ENCODE measurements at places on chromosomes 1 and 21. TPM values are rescaled to one million over a fixed set of nuclear protein-coding genes. Genes with fewer than 3 reads are reported as not detected.

- H3K27me3 ChIP-seq: peaks cover 36% of the 10 kb centered on the region
- no peak overlapping the region for H3K27ac ChIP-seq
- no peaks in the 10 kb centered on the region for H3K4me1 ChIP-seq
- no peaks in the 10 kb centered on the region for H3K36me3 ChIP-seq
Measured at GRCh38 chr1:165235777-165236291, 120.7 kb downstream of the LMX1A start.

The CGN gene
- total RNA-seq: 83.0 TPM

GRCh38 chr1:20546637-20547036 is 5.7 kb upstream of the FAM43B start:
- H3K4me3 ChIP-seq: no peak overlapping the region
- peaks cover 10% of the 10 kb centered on the region for H3K27me3 ChIP-seq
- no peak for DNase-seq

DNA sequence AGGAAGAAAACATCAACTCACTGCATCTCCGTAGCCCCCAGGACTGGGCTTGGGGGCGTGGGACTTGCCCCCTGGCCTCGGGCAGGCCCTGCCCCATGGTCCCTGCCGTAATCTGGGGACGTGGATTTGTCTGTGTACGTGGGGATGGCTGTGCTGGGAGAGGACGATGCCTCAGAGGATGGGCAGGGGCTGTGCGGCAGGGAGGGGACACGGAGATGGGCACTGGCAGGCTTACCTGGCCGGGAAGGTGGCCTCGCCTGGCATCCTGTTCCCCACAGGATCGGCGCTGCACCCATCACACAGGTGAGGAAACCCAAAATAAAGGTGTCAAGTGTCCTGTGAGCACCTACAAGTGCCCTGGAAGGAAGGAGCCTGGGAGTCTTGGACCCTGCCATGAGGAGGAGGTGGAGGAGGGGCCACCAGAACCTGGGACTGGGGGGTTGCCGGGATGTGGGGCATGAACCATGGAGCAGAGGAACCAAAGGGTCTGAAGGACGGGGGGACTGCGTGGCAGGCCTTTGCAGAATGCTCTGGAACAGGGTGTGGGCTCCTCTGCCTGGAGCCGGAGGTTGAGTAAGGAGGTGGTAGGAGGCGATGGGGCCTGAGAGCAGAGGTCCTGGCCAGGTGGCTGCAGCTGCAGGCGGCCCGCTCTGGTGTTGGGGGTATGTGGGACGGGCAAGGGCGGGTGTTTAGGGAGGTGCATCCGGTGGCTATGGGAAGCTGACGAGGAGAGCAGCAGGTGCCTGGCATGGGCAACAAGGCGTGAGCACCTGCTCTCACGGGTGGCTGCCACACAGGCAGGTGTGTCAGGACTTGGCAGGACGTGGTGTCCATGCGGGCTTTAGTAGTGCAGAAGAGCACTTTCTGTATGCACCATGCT is 27.8 kb upstream of the LRRC3 start:
- H3K27me3 ChIP-seq: peaks cover 25% of the 10 kb centered on the region
- peaks cover 50% of the 10 kb centered on the region for H3K36me3 ChIP-seq
- H3K4me3 ChIP-seq: no peak overlapping the region
- no peaks in the 10 kb centered on the region for H3K4me1 ChIP-seq

DNA sequence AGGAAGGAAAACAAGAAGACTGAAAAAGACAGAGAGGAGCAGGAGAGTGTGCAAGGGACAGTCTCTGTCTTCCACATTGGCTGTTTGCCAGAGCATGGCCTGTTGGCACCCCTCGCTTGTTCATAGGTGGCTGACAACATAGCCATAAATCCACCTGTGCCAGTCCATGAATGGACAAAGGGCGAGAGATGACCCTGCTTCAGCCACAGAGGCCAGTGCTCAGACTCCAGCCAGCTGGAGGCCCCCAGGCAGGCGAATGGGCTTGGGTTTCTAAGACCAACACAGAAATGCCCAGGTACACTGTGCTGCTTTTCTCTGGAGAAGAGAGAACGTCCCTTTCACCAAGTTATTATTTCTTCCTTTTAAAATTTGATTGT is 60.6 kb downstream of the RIPK4 start:
- no peak for DNase-seq
- H3K27ac ChIP-seq: no peak overlapping the region
- no peak overlapping the region for H3K4me3 ChIP-seq
- no peaks in the 10 kb centered on the region for H3K4me1 ChIP-seq

- DNase-seq: no peak
- no peaks in the 10 kb centered on the region for H3K4me1 ChIP-seq
- H3K36me3 ChIP-seq: no peaks in the 10 kb centered on the region
- peaks cover 7% of the 10 kb centered on the region for H3K27me3 ChIP-seq
Measured at GRCh38 chr1:219812086-219812485, 116.3 kb downstream of the SLC30A10 start.

- H3K27me3 ChIP-seq: peaks cover 9% of the 10 kb centered on the region
- peaks cover 24% of the 10 kb centered on the region for H3K4me1 ChIP-seq
- no peaks in the 10 kb centered on the region for H3K36me3 ChIP-seq
- DNase-seq: no peak
- peak overlapping the region; percentile 84 for H3K27ac ChIP-seq
Measured at GRCh38 chr1:22749919-22750684, 39.5 kb downstream of the EPHB2 start.

The KCNE1 gene
- 3.8 TPM for total RNA-seq

The TLR5 gene
- 27.6 TPM for total RNA-seq

- peaks cover 8% of the 10 kb centered on the region for H3K27me3 ChIP-seq
- no peak for DNase-seq
- no peaks in the 10 kb centered on the region for H3K4me1 ChIP-seq
- H3K27ac ChIP-seq: no peak overlapping the region
- H3K36me3 ChIP-seq: no peaks in the 10 kb centered on the region
- no peak overlapping the region for H3K4me3 ChIP-seq
Measured at GRCh38 chr1:38777464-38777957, 82.1 kb downstream of the RRAGC start.

The RIPK4 gene
- total RNA-seq: 5.8 TPM

DNA sequence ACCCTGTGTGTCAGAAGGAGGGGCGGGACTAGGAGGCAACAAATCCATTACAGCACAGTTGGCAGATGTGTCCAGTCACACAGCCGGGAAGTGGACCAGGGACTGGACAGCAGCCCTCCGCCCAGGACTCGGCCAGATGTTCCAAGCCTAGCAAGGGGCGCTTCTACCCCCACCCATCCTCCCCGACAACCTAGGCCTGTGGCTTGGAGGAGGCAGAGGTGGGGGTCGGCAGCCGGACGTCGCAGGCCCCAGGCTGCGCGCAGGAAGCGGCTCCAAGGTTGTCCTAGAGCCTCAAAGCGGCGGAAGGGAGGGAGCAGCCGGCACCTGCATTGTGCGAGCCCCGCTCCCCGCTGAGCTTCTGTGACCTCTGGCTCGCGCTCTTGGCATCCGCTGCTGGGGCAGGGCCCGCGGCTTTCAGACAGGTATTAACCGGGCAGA is 20.6 kb upstream of the MYCL start:
- H3K36me3 ChIP-seq: no peaks in the 10 kb centered on the region
- no peak overlapping the region for H3K4me3 ChIP-seq
- no peak overlapping the region for H3K27ac ChIP-seq

DNA sequence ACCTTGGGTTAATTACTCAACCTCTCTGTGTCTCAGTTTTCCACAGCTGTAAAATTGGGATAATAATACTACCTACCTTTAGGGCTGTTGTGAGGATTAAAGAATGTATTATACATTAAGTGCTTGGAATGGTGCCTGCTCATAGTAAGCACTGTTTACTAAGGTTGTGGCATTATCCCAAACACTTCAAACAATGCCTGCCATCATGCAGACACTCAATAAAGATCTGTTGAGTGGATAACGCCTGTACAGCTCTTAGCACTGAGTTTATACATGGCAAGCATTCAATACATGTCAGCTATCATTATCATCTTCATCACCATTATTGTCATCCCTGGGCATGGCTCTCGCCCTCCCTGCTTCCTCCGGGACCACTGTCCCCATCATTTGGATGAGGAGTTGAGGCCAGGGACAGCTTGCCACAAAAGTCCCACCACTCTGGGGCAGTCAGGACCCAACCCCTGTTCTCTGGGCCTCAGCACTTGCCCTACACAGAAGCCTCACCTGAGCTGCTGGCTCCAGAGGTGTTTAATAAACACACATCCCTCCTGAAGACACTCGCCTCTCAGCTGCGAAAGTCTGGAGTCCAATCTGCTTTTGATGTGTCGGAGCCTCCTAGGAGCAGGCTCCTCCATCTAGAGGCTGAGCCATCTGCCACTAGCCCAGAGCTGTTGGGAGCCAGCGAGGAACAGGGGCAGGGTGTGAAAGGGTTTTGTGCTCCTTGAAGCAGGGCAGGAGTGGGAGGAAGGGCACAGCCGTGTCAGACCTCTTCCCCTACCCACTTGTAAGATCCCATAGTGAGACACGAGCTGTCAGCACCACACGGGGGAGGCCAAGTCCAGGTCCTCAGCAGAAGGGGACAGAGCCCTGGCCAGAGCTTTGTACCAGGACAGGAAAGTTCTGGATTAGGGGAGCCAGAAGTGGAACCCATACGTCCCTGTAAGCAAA is 80.9 kb upstream of the ZC3H12A start:
- H3K36me3 ChIP-seq: no peaks in the 10 kb centered on the region
- no peak for DNase-seq
- no peaks in the 10 kb centered on the region for H3K4me1 ChIP-seq
- peaks cover 78% of the 10 kb centered on the region for H3K27me3 ChIP-seq

The PTPN7 gene
- total RNA-seq: 2.7 TPM

- no peak for DNase-seq
- H3K4me1 ChIP-seq: peaks cover 4% of the 10 kb centered on the region
- no peak overlapping the region for H3K4me3 ChIP-seq
- H3K27me3 ChIP-seq: no peaks in the 10 kb centered on the region
Measured at GRCh38 chr1:44326821-44327465, 28.1 kb downstream of the ERI3 start.

GRCh38 chr1:160207118-160207650 is 2.0 kb downstream of the PEA15 start:
- H3K27ac ChIP-seq: no peak overlapping the region
- DNase-seq: no peak
- H3K36me3 ChIP-seq: peaks cover 2% of the 10 kb centered on the region
- peaks cover 28% of the 10 kb centered on the region for H3K4me1 ChIP-seq
- no peak overlapping the region for H3K4me3 ChIP-seq

- H3K4me1 ChIP-seq: no peaks in the 10 kb centered on the region
- no peak overlapping the region for H3K4me3 ChIP-seq
- no peaks in the 10 kb centered on the region for H3K27me3 ChIP-seq
- DNase-seq: no peak
- H3K27ac ChIP-seq: no peak overlapping the region
Measured at GRCh38 chr1:166295656-166296055, 128.9 kb upstream of the FAM78B start.

DNA sequence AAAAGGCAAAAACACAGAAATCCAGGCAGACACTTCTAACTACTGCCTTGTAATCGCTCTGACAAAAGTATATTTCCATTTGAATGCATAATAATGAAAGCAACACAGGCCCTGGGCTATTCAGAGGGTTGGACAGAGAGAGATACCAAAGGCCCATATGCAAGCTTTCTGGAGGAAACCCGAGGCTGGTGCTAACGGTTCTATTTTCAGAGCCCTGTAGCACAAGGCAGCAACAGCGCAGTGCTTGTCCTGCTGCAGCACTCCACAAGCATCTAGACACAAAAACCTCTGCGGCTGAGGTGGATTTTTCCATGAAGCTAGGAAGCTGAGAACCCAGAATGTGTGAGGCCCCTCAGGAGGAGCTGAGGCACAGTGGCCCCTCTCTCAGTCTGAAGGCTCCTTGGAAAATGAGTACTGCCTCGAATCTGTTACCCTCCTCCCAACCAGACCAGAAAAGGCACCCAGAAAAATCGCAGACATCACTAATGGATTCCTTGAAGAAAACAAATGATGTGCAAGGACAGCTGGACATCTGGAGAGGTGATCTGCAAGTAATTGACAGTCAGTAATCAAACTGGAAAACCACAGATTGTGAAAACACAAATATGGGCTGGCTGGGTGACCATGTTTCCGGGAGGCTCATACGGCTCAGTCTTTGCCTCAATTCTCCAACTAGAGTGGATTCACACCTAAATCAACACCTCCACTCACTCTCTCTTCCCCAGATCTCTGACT is 54.0 kb downstream of the COLGALT2 start:
- H3K4me3 ChIP-seq: no peak overlapping the region
- H3K27ac ChIP-seq: no peak overlapping the region
- H3K36me3 ChIP-seq: no peaks in the 10 kb centered on the region
- no peaks in the 10 kb centered on the region for H3K27me3 ChIP-seq

GRCh38 chr1:11129649-11130390 is 30.2 kb upstream of the EXOSC10 start:
- H3K4me3 ChIP-seq: no peak overlapping the region
- no peaks in the 10 kb centered on the region for H3K27me3 ChIP-seq
- no peak for DNase-seq
- H3K27ac ChIP-seq: no peak overlapping the region
- H3K36me3 ChIP-seq: peaks cover 100% of the 10 kb centered on the region
- no peaks in the 10 kb centered on the region for H3K4me1 ChIP-seq

The CCDC190 gene
- total RNA-seq: 2.1 TPM

The GUCA2B gene
- not detected for total RNA-seq

GRCh38 chr1:89269277-89269676 is 3.4 kb downstream of the GBP5 start:
- no peak overlapping the region for H3K4me3 ChIP-seq
- peaks cover 30% of the 10 kb centered on the region for H3K36me3 ChIP-seq
- H3K27me3 ChIP-seq: no peaks in the 10 kb centered on the region
- no peak overlapping the region for H3K27ac ChIP-seq
